Activated naive CD4-positive, alpha-beta T cell treated with anti-CD3 and anti-CD28 coated beads for 36 hours (primary cell): ENCODE measurements at places on chromosomes 12 and 14. TPM values are rescaled to one million over a fixed set of nuclear protein-coding genes. Genes with fewer than 3 reads are reported as not detected.
A peak's percentile ranks its signal among the peaks of the same experiment; 100 is the strongest.

Gene TMEM19
- 10.9 TPM for total RNA-seq

Gene CEBPE
- 0.43 TPM for total RNA-seq

Gene KRT71
- not detected for total RNA-seq

Gene FAM90A1
- total RNA-seq = 0.21 TPM

Gene TSPAN9
- total RNA-seq = 0.91 TPM

Gene SRGAP1
- total RNA-seq = not detected

Gene PROX2
- total RNA-seq = 0.41 TPM

- peaks cover 2% of the 10 kb centered on the region for H3K36me3 ChIP-seq
- H3K27me3 ChIP-seq = no peaks in the 10 kb centered on the region
- peaks cover 35% of the 10 kb centered on the region for H3K4me1 ChIP-seq
- H3K27ac ChIP-seq = no peak overlapping the region
- H3K4me3 ChIP-seq = no peak overlapping the region
Observed at GRCh38 chr14:99023371-99023770, 248.6 kb downstream of the BCL11B start.

DNA sequence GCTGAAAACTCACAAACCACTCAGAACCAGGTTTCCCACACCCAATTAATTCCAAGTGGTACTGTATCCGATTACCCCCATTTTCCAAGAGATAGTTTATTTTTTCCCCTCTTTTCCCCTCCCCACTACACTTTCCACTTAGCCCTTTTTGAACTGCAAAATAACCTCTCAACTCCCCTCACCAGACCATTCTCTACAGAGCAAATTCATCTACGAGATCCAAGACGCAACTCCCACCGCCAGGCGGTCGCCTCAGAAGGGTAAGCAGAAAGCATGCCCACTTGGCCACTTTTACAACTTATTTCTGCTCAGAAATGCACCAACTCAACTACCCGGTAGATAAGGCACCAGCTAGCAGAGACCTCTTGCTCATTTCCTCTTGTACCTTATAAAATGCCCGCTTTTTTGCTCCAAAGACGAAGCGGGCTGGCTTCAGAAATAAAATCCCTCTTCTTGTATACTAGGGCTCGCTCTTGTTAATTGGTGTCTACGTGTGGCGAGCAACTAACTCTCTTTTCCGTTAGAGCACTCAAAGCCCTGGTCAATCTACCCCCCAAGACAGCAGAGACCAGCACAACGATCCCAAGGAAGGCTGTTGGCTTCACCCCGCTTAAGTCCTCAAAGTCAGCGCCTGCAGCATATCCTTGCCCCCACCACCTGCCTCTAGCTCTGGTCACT is 910 bp upstream of the SRP54 start:
- H3K36me3 ChIP-seq = peaks cover 5% of the 10 kb centered on the region
- H3K4me3 ChIP-seq = no peak overlapping the region
- H3K27ac ChIP-seq = no peak overlapping the region
- no peaks in the 10 kb centered on the region for H3K27me3 ChIP-seq
- DNase-seq = peak; percentile 47

DNA sequence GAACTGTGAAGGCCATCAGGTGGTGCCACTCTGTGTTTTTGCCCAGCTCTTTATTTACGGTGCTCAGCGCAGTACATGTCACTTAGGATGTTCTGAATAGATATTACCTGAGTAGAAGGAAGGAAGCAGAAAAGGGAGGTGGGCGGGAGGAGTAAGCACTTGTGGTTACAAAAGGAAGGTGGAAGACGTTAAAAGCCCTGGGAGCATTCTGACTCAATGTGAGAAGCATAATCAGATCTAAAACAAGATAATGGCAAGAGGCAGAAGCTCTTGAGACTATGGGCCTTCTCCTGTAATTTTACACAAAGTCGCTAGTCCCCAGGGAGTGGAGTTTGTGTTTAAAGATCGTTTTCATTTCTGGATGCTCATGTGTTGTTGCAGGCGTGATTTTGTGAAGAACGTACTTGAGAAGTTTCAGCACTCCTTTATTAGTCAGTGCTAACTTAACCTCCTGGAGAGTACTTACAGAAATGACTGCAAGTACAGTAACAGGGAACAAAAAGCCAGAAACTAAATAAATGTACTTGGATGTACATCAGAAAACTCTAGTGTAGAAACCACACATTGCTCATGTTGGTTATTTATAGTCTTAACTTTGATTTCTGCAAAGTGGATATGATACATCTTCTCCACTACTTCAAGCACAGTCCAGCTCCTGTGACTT is 1523.5 kb downstream of the AACS start:
- H3K27me3 ChIP-seq = no peaks in the 10 kb centered on the region
- peak; percentile 38 for DNase-seq
- no peaks in the 10 kb centered on the region for H3K36me3 ChIP-seq
- no peak overlapping the region for H3K4me3 ChIP-seq
- peaks cover 14% of the 10 kb centered on the region for H3K4me1 ChIP-seq

DNA sequence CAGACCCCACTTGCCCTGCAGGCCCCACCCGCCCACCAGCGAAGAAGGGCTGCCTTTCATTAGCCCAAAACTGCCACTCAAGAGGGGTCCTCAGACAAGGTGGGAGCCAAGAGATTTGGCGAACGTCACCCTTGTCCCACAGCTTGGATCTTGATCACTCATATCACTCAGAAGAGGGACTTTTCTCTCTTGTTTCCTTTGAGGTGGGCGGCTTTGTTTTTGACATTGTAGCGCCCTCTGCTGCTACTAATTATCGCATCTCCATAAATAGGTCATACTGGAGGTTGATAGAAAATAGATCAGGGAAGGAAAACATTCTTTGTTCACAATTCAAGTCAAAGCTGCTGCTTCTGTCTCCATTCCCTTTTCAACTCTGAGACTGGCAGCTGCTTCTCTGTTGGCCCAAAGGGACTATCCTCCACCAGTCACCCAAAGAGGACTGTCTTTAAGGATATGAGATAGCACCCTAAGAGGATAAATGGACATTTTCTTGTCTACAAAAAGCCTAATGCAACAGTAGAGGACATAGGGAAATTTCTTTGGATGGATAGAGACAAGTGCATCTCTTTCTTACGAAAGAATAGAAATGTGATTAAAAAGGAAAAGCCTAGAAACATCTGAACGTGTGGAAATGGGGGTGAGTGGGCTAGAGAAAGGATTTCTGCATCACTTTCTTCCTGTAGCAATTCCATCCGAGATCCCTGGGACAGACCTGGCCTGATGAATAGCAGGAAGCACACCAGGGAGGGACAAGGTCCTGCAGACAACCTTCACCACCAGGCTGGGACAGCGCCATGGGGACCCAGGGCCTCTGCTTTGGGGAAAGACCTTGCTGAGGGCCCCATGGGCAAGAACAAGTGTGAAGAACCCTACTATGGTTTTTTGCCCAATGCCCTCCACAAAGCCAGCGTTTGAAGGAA is 115.8 kb downstream of the DAD1 start:
- DNase-seq = no peak
- no peaks in the 10 kb centered on the region for H3K36me3 ChIP-seq
- H3K27ac ChIP-seq = no peak overlapping the region
- no peaks in the 10 kb centered on the region for H3K27me3 ChIP-seq

DNA sequence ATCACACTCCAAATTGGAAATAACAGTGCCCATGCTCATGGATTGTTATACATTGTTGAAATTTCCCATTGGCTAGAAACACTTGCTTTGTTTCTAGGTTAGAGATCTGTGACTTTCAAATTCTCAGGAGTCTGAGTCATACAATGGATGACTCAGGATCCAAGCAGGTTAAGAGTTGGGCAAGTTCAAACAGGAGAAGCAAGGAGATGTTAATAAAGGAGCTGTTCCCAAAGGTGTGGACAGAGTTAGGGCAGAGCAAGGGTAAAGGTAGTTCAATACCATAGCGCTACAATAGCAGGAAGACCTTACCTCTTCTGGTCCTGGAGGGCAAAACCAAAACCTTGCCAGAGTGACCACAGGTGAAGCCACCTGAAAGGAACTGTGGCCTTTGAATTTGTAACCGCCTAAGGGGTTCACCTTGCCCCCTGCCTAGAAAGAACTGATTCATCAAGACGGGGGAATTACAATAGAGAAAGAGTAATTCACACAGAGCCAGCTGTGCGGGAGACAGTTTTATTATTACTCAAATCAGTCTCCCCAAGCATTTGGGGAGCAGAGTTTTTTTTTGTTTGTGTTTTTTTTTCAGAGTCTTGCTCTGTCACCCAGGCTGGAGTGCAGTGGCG is 4.2 kb upstream of the AMN1 start:
- peaks cover 48% of the 10 kb centered on the region for H3K4me1 ChIP-seq
- H3K36me3 ChIP-seq = peaks cover 12% of the 10 kb centered on the region
- H3K4me3 ChIP-seq = no peak overlapping the region
- peak; percentile 77 for DNase-seq
- peak overlapping the region; percentile 76 for H3K27ac ChIP-seq

GRCh38 chr12:127245437-127245836 is 1021.5 kb upstream of the TMEM132C start:
- H3K4me1 ChIP-seq = no peaks in the 10 kb centered on the region
- no peak for DNase-seq
- H3K27me3 ChIP-seq = peaks cover 21% of the 10 kb centered on the region
- H3K4me3 ChIP-seq = no peak overlapping the region
- H3K27ac ChIP-seq = no peak overlapping the region

DNA sequence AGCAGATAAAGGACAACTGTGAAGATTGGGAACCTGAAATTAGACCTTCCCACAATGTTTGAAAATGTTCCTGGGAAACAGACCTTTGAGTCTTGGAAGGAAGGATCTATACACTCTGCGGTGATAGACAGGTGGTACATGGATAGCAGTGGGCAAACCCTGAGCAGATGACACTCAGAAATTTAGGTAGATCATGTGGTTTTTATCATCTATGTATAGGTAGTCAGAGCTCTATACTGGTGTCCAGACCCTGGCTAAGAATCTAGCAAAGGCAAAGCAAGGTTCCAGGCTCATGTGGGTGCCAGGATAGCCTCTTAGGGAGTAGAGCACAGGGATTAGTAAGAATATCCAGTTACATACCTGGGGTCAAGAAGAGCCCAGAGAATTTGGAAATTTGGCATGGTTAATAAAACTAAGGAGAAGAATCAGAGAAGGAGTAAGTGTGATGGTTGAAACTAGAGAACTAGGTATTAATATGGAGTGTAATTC is 331.2 kb upstream of the FBXO33 start:
- H3K36me3 ChIP-seq = no peaks in the 10 kb centered on the region
- no peak for DNase-seq
- no peak overlapping the region for H3K27ac ChIP-seq
- no peaks in the 10 kb centered on the region for H3K27me3 ChIP-seq
- H3K4me3 ChIP-seq = no peak overlapping the region

DNA sequence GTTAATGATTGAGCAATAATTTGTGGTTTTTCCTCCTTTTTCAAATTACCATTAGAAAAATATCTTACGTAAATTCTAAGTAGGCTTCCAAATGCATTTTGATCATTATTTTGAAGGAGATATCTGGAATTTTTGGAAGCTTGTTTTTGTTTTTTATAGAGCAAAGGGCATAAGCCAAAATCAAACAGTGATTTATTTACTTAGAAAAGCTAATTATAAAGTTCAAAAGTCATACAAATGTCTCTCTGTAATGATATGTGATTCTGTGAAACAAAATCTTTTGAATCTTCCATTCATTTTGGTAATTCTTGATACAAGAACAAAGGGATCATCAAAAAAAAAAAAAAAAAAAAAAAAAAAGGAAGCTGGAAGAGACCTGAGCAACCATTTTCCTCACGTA is 416.8 kb downstream of the ETNK1 start:
- H3K4me3 ChIP-seq = no peak overlapping the region
- no peaks in the 10 kb centered on the region for H3K27me3 ChIP-seq
- H3K36me3 ChIP-seq = no peaks in the 10 kb centered on the region
- no peaks in the 10 kb centered on the region for H3K4me1 ChIP-seq

DNA sequence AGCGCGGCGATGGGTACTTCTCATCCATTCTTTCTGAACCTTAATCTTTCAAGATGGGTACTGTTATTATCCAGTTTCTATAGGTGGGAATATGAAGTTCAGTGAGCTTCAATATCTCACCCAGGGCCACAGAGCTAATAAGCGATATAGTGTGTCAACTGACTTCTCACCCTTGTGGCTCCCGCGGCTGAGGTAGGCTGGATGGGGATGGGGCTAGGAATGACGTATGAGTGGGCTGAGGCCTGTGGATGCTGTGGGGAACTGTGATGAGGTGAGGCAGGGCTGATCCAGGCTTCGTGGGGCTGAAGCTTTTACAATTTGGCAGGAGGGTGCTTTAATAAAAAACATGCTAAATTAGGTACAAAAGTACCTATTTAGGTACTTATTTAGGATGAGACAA is 32.9 kb upstream of the ATP23 start:
- H3K4me1 ChIP-seq = peaks cover 5% of the 10 kb centered on the region
- H3K36me3 ChIP-seq = no peaks in the 10 kb centered on the region
- no peak for DNase-seq
- peaks cover 5% of the 10 kb centered on the region for H3K27me3 ChIP-seq
- no peak overlapping the region for H3K27ac ChIP-seq

DNA sequence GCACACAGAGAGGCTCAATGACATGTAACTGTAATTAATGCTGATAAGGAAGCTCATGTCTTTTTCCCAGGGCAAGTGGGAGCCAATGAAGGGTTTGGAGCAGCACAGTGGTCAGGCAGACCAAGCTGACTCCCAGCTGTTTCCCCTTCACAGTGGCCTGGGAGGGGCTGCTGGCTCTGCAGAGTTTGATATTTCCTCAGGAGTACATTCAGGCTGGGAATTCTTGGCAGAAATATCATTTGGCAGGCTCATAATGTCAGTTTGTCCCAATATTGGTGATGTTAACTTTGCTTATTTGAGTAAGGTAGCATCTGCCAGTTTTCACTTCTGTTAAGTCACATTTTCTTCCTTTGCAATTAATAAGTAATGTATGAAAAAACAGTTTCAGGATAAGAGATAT is 247.0 kb downstream of the EMP1 start:
- no peak overlapping the region for H3K27ac ChIP-seq
- H3K4me1 ChIP-seq = no peaks in the 10 kb centered on the region
- no peaks in the 10 kb centered on the region for H3K27me3 ChIP-seq
- no peak for DNase-seq
- no peaks in the 10 kb centered on the region for H3K36me3 ChIP-seq

DNA sequence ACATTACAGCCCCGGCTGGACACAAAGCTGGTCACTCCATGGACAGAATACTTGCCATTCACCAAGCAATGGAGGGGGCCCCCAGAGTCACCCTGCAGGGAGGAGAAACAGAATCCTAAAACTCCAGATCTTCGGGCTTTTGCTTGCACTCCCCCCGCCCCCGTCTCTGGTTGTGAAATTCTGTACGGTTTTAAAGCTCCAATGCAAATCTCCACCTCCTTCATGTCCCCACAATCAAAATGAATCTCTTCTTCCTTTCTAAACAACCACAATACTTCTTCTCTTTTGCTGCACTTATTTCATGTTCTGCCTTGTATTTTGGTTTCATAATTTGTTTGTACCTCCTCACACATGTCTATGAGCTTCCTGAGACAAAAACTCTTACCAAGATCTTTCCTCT is 5.8 kb upstream of the BIN2 start:
- peak overlapping the region; percentile 14 for H3K4me3 ChIP-seq
- H3K36me3 ChIP-seq = peaks cover 2% of the 10 kb centered on the region
- H3K27me3 ChIP-seq = no peaks in the 10 kb centered on the region
- peaks cover 56% of the 10 kb centered on the region for H3K4me1 ChIP-seq
- H3K27ac ChIP-seq = peak overlapping the region; percentile 2
- peak; percentile 61 for DNase-seq

- H3K36me3 ChIP-seq = no peaks in the 10 kb centered on the region
- no peak overlapping the region for H3K27ac ChIP-seq
- peaks cover 17% of the 10 kb centered on the region for H3K27me3 ChIP-seq
- H3K4me3 ChIP-seq = no peak overlapping the region
Observed at GRCh38 chr12:6280053-6280469, 30.4 kb upstream of the PLEKHG6 start.
